ENCODE measurements at places on chromosomes 5 and 9.

- no peak for DNase-seq
These were observed 3.6 kb upstream of the ADAMTS2 start for GRCh38 chr5:179348843-179349242.

DNA sequence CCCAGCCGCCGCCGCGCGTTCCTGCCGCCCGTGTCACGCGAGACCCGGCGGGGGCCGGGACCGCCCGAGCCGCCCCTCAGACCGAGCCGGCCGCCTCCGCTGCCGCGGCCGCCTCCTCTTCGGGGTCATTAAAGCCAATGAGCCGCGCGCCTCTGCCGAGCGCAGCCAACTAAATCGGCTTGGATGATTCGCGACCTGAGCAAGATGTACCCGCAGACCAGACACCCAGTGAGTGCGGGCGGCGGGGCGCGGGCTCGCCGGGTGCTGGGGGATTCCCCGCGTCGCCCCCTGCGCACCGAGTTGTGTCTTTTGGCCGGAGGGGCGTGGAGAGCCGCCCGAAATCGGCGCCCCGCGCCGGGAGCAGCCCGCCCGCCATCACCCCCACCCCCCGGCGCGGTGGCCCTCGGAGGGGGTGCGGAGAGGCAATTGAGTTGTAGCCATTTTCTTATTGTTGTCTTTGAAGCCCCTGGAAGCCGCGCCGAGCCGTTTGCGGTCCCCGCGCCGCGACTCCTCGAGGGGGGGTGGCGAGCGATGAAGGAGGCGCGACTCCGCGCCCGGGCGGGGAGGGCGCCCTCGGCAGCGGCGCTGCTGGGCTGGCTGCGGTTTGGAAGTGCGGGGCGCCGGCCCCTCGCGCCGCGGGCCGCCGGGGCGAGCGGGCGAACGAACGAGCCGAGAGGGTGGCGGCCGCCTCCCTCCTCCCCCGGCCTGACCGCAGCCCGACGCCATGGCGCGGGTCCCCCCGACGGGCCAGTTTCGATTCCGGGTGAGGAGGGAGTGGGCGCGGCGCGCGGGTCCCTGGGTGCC lies 1.0 kb downstream of the TLE4 start:
- DNase-seq: peak; percentile 28

- no peak for DNase-seq
These were observed 14.8 kb downstream of the SPTLC1 start for GRCh38 chr9:92100237-92100911.

- no peak for DNase-seq
These were observed 8.8 kb upstream of the SNX2 start for GRCh38 chr5:122766130-122766529.

- DNase-seq: no peak
These were observed 45.1 kb downstream of the PRRT1B start for GRCh38 chr9:131590449-131590848.

DNA sequence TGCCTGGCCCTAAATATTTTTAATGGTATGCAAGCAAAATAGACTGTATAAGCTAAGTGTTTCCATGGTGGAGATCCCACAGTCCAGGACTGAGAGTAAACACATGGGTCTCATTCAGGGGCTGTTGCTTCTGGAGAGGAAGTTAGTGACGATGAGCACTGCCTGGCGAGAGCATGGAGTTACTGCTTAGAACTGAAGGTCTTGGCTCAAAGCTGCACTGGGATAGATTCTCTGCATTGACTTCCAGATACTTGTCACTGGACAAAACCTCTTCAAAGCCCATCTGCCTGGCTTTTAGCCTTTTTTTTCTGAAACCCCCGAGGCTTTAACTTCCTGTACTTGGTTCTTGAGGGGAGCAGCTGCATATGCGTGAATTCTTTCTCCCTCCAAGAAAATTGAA lies 39.2 kb downstream of the GPR107 start:
- DNase-seq: no peak

DNA sequence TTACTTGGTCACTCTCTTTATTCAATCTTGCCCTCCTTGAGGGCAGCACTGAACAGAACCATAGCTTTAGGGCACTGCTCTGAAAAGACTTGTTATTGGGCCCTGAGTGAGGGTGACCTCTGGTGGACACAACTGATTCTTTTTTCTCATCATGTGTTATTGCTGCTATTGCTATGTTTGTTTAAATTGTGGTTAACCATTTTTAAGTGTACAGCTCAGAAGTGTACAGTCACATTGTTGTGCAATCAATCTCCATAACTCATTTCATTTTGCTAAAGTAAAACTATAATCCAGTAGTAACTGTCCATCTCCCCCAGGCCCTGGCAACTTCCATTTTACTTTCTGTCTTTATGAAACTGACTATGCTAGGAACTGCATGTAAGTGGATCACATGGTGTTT lies 351.1 kb upstream of the RIOK2 start:
- peak; percentile 31 for DNase-seq

- DNase-seq: no peak
These were observed 42.9 kb downstream of the BNIP1 start for GRCh38 chr5:173187054-173187743.

DNA sequence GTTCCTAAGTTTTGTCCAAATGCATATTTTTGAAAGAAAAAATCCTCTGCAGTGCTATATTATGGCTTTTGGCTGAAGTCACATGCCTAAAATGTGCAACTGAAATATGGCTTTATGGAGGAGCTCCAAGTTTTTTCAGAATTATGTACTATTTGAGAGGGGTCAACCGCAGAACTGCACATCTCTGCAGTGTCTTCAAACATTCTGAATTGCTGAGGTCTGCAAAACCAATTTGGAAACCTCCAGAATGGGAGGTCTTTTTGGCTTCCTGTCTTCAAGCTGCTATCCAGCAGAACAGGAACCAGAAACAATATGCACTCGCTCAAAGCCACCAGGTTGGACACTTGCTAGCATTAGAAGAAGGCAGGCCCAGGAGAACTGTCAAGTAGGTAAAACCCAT lies 376.0 kb upstream of the PAPPA start:
- DNase-seq: no peak

DNA sequence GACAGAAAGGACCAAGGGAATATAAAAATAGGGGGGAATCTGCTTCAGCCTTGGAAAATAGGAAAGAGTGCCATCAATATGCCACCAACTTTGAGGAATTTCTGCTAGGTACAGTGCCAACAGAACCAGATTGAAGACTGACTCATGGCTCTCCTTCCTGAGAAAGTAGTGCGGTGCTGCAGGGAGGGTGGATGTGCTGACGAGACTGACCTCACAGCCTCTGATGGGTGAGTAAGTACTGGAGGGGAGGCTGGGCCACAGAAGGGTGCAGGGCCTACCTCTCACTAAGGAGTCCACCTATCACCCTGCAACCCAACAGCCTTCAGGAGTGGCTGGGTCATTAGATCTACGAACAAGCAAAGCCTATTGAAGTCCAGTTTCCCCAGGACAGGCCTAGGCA lies 187.6 kb downstream of the GABBR2 start:
- no peak for DNase-seq

GRCh38 chr5:148542812-148543211 lies 111.5 kb downstream of the HTR4 start:
- DNase-seq: no peak

DNA sequence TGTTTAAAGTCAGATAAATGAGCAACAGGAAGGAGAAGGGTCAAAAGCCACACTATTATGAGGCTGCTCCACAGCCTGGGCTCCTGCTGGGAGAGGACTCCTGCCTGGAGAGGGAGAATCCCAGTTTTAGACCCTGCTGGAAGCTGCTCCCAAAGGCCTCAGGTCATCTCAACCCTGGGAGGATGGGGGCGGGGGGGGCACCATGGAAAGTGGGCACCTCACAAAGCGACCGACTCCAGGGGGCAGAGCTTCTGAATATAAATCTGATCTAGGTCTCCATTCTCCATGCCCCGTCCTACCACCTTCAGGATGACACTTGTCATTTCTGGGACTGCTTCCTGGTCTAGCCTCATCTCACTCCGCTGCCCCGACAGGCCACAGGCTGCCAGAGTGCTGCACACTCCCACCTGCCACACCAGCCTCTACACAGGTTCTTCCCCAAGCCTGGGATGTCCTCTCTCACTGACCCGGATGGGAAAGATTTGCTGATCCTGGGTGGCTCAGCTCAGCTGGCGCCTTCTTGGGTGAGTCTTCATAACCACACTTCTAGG lies 183.4 kb downstream of the GAPVD1 start:
- DNase-seq: no peak

DNA sequence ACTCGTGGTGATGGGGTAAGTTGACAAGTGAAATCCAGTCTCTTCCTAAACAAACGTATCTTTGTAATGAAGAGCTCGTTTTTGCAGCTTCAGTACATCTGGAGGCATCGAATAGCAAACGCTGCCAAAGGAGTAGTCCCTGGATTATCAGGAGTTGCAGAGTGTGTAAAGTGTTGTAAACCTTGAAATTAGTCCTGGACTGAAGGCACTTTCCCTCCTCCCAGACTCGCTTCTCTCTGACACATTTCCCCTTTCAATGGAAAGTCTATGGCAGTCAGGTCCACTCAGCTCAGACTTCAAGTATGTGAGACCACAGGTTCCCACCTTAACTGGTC lies 1.5 kb upstream of the PBX3 start:
- no peak for DNase-seq

DNA sequence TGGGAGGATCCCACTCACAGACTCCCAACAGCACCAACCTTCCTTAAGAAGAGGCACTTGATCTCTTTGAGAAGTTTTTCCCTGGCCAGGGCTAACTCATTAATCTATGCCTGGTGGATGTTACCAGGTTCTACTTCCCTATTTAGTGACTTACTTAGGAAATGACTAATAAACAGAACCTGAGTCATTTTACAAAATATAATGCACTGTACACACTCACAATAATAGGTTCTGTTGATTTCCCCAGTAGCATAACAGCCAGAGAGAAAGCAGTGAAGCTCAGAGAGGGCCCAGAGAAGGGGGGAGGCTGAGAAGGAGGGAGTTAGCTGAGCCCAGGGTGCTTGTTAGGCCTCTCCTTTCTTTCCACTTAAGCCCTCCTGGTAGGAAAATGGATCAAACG lies 27.1 kb downstream of the FRMD3 start:
- DNase-seq: no peak

DNA sequence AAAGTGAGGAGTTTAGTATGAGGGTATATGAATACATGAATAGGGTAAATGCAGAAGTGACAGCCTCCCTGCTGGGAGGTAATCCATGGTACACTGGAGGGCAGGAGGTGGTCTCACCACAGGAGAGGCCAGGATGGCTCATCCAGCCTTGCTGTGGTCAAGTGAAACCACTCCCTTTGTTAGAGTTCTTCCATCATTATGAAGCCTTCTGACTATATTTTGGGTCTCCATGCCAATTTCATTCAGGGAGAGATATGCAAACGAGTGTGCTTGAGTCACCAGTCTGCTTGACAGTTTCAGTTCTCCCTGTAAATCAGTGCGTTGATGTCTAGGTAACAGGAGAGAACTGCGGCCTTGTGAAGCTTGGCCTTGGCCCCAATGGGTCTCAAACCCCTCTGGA lies 16.4 kb downstream of the PPP3R2 start:
- DNase-seq: no peak

DNA sequence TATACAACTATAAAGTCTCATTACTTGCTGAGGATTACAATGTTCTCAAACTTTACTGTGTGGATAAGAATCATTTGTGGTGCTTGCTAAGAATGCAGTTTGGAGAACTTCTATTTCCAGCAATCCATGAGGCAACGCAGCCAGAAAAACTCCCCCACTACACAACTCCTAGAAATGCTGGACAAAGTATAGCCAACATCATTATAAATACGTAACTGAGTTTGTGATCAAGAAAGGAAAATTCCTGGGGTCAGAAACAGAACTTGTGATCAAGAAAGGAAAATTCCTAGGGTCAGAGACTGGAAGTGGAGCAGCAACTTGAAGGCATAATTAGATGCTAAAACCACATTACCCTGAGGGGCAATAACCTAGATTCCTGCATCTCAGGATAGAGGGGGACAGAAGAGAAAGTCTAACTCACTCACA lies 81.1 kb downstream of the MAT2B start:
- DNase-seq: no peak

DNA sequence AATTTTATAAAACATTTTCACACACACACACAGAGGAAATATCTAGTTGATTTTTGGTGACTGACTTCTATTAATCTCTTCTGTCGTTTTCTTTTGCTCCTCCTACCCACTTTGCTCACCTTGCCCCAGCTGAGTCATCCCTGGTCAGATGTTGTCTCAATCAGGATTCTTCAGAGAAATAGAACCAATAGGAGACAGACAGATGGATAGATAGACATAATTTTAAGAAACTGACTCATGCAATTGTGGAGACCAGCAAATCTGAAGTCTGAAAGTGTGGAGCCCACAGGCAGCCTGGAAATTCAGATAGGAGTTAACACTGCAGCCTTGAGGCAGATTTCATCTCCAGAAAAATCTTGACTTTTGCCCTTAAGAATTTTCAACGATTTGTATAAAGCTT lies 37.0 kb upstream of the PIK3R1 start:
- DNase-seq: no peak

GRCh38 chr5:115843444-115844130 lies 1.9 kb downstream of the AP3S1 start:
- DNase-seq: no peak

GRCh38 chr9:77598524-77598923 lies 49.6 kb downstream of the GNA14 start:
- DNase-seq: no peak

- DNase-seq: no peak
These were observed 11.4 kb upstream of the ARSI start for GRCh38 chr5:150313921-150314716.

All from endothelial cell (in vitro differentiated cells).